ENCODE measurements at places on chromosomes 12 and 14.
A peak's percentile ranks its signal among the peaks of the same experiment; 100 is the strongest.

DNA sequence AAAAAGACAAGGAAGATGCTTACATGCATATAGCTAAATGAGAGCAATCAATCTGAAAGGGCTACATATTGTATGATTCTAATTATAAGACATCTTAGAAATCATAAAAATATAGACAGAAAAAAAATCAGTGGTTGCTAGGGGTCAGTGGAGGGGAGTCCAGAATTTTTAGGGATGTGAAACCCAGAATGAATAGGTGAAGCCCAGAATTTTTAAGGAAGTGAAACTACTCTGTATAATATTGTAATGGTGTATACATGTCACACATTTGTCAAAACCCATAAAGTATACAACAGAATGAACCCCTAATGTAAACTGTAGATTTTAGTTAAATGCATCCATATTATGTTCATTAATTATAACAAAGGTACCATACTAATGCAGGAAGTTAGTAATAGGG, 713.2 kb downstream of the FLRT2 start:
- DNase-seq: no peak

- peak; percentile 73 for DNase-seq
Measured at GRCh38 chr12:84842406-84843013, 70.1 kb downstream of the SLC6A15 start.

DNA sequence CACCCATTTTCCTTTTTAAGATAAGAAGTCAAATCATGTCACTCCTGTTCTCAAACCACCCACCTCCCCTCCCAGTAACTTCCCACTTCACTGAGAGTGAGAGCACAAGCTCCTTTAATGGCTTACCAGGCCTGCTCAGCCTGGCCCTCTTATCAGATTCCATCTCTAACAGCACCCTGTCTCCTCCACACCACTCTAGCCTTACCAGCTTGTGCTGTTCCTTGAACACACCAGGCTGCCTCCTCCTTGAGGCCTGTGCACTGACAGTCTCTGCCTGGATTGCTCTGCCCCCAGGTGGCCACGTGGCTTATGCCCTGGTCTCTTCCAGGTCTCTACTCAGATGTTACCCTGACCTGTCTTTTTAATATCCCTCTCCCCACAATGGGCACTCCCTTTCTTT, 40.1 kb upstream of the EVL start:
- DNase-seq: peak; percentile 59

- no peak for DNase-seq
Measured at GRCh38 chr14:31389946-31390345, 30.4 kb downstream of the HEATR5A start.

GRCh38 chr12:128961957-128962356, 108.7 kb downstream of the GLT1D1 start:
- no peak for DNase-seq

- DNase-seq: no peak
Measured at GRCh38 chr14:32669391-32669790, 269.3 kb upstream of the NPAS3 start.

DNA sequence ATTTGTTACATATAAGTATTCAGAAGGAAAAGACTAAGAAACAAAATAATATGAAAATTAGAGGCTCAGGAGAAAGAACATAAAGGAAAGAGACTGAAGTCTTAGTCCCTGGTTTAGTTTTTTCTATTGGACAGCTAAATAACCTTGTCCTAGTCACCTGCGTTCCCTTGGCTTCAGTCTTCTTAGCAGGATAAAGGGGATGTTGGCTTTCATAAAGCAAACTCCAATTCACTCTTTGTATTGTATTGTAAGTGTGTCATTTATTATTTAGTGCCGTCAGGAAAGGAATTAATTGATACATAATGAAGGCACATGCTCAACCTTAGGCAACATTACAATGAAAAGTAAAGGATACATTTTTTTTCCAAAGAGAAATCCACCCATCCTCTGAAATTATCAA, 190.3 kb upstream of the PPFIA2 start:
- DNase-seq: no peak

GRCh38 chr14:78242086-78242485, 71.9 kb downstream of the NRXN3 start:
- no peak for DNase-seq

- no peak for DNase-seq
Measured at GRCh38 chr12:52400906-52401305, 5.2 kb downstream of the KRT82 start.

GRCh38 chr14:93912782-93913181, 14.4 kb upstream of the FAM181A start:
- no peak for DNase-seq

- peak; percentile 97 for DNase-seq
Measured at GRCh38 chr12:49489720-49490119, 49.1 kb upstream of the KCNH3 start.

DNA sequence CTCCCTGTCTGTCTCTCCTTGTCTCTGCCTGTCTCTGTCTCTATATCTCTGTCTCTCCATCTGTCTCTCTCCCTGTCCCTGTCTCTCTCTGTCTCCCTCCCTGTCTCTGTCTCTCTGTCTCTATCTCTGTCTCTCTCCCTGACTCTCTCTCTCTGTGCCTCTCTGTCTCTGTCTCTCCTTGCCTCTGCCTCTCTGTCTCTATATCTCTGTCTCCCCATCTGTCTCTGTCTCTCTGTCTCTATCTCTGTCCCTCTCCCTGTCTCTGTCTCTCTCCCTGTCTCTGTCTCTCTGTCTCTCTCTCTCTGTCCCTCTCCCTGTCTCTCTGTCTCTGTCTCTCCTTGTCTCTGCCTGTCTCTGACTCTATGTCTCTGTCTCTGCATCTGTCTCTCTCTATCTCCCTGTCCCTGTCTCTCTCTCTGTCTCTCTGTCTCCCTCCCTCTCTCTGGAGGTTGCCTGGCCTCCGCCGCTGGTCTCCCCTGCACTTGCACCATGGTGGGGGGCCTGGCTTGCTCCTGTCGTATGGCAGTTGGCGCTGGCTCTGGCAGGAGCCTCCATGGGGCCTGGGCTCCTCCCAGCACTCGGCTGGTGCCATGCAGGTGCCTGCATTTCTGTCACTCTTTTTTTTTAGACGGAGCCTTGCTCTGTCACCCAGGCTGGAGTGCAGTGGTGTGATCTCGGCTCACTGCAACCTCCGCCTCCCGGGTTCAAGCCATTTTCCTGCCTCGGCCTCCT, 28.3 kb downstream of the MMP17 start:
- DNase-seq: no peak

- DNase-seq: no peak
Measured at GRCh38 chr12:19190292-19191031, 60.9 kb downstream of the PLEKHA5 start.

GRCh38 chr12:90404071-90404470, 550.9 kb downstream of the CCER1 start:
- DNase-seq: no peak

- DNase-seq: no peak
Measured at GRCh38 chr14:28762955-28763326, 3.6 kb upstream of the FOXG1 start.

DNA sequence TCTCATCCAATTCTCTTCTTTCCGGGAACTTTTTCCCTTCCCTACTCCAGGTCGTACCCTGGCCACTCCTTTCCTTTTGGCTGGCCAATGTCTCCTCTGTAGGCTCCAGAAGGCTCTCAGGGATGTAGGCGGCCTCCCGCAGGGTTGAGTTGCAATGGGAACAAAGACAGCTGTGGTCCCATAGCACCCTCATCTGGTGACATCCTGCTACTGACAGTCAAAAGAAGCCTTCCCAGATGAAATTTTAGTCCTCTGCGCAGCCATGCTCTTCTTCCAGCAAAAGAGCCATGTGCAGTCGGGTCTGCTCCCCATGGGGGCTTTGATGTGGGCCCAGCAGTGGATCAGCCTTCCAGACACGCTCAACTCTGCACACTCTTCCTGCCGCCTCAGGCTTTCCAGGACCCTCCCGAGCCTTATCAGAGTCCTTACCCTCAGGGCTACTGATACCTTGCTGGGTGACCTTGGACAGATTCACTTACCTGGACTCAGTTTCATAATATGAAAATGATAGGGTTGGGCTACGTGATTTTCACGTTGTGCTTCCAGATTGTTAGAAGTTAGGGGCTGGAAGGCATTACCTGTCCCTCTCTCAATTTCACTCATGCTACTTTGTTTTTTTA, 5.5 kb upstream of the CELA1 start:
- peak; percentile 84 for DNase-seq

- DNase-seq: no peak
Measured at GRCh38 chr12:3730111-3730510, 22.8 kb downstream of the CRACR2A start.

- DNase-seq: no peak
Measured at GRCh38 chr12:69321351-69321750, 26.8 kb upstream of the LYZ start.

DNA sequence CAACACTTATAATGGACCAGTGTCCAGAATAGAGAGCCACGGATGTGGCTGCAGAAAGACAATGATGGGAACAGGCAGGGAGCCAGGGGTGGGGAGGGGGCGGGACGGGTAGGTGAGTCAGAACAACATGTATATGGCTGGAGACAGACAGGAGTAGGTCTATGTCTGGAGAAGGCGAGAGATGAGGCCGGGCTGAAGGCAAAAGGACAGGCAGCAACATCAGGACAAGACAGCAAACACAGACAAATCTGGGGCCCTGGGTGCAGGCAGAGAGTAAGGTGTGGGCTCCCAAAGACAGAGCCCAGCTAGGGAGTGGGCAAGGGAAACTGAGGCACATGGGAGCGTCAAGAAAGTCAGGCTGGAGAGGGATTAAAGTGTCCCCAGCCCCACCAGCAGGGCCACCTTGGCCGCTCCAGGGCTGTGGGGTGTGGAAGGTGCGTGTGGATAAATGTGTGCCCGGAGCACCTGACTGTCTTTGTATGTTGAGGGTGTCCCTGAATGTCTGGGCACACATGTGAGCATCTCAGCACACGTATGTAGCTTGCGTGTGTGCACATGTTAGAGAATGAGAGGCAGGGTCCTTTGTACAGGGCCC, 44.1 kb downstream of the FAM222A start:
- no peak for DNase-seq

DNA sequence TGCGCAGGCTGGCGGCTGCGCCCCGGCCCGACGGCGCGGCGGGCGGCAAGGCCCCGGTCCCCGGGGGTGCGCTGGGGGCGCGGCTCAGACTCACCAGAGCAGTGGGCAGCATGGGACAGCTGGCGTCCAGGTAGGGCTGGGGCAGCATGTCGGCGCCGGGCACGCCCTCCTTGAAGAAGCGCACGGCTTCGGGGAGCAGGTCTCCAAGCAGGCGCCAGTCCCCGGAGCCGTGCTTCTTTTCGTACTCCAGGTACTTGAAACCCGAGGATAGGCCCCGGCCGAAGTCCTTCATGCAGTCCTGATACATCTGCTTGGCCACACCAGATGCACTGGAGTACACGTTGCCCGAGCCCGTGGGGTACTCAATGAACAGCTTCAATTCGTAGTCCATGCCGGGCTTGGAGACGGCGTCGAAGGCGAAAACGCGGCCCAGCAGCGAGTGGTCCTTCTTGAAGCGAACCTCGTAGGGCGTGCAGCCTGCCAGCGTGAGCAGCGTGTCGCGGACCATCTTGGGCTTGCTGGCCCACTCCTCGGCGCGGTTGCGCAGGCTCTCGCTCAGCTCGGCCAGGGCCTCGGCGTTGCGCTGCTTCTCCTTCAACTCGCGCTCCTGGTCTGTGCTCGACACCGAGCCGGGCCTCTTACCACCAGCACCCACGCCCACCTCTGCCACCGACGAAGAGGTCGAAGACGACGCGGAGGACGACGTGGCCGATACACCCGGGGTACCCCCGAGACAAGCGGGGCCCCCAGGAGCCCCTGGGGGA, 2.2 kb downstream of the IRF2BPL start:
- DNase-seq: no peak

DNA sequence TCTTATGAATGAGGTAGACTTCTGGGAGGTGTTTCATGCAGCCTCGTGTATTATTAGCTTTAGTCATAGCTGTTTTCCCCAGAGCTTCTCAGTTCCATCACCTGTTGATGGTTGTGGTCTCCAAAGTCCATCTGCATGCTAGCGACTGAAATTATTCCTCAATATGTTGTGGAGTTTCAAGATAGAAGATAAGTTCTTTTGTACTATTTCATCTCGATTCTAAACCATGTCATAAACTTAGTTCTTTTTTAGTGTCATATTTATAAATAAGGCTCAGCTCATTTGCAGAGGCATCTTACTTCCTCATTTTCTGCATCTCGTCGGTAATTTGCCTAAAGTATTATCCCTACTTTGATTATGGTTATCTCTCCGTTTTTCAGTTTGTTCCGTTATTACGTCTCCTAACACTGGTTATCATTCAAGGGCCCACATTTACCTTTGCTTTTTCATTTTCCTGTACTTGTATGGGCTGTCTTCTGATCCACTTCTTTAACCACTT, 119.1 kb downstream of the ITPR2 start:
- no peak for DNase-seq

- peak; percentile 19 for DNase-seq
Measured at GRCh38 chr14:20469890-20470602, 840 bp downstream of the PNP start.

DNA sequence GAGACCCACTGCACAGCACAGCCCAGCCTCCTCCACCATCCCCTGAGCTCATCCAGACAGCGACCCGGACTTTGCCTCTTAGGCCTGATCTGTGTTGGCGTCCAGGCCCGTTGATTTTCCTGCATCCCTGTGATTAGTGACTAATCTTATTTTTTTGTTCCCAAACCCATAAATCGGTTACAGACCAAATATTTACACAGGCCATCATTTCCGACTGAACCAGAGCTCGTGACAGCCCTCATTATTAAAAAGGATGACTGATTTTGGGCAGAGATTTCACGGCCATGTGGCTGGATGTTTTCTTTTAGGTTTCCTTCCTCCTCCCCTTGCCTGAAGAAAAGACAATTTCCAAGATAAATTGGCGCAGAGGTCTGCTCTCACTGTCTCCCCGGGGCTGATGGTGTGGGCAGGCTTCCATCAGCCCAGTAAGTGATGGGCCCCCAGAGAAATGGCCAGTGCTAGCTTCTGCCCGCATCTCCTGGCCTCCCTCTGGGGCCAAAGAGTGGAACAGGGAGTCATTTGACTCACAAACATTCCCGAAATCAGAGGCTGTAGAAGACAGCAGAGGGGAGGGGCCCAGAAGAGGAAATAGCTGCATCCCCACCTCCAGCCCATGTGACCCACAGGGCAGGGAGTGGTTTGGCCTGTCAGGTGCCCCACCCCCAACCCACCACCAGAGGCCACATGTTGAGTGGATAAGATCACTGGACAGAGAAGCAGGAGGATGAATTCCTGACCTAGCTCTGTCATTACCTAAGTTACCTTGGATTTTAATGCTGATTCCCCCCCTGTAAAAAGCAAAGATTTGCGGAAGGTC, 283.5 kb downstream of the KSR2 start:
- peak; percentile 26 for DNase-seq

GRCh38 chr14:21533294-21533693, 7.1 kb upstream of the SALL2 start:
- DNase-seq: no peak

DNA sequence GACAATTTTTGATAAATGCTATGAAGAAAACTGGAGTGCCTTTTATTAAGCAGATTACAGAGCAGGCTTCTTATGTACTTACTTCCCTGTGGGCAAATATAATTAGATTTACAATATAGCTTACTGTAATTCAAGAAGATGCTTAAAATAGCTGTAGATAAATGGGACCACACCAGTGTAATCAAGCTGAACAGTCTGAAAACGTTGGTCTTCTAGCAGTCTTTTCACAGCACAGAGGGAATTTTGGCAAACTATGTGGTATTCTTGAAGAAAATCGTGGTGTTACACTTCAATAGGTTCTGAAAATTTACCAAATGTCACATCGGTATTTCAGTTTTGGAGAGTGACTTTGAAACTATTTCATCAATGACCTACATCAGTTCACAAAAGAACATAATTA, 47.7 kb downstream of the SLC16A7 start:
- DNase-seq: no peak

GRCh38 chr14:35385042-35385839, 19.3 kb downstream of the NFKBIA start:
- DNase-seq: peak; percentile 79
